ENCODE measurements at places on chromosomes 7 and 10.

DNA sequence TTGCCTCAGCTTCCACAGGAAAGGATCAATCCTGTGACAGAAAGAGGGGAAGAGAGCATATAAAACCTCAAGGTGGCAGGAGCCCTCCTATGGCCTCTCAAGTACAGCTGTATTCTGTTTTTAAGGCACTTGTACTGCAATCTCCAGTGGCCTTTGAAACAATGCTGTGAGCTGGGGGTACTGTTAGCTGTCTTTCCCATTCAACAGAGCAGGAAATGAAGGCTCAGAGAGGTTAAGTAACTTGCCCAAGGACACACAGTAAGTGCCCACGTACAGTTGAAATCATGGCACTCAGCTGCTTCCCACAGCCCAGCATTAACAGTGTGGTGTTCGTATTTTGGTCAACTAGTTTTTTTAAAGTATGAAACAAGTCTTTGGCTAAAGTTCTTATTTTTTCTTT lies 34.0 kb downstream of the DUSP5 start:
- no peak for DNase-seq

GRCh38 chr7:151869968-151870918 lies 6.7 kb downstream of the PRKAG2 start:
- DNase-seq, result no peak

GRCh38 chr10:50316174-50316573 lies 64.9 kb upstream of the ASAH2 start:
- no peak for DNase-seq

DNA sequence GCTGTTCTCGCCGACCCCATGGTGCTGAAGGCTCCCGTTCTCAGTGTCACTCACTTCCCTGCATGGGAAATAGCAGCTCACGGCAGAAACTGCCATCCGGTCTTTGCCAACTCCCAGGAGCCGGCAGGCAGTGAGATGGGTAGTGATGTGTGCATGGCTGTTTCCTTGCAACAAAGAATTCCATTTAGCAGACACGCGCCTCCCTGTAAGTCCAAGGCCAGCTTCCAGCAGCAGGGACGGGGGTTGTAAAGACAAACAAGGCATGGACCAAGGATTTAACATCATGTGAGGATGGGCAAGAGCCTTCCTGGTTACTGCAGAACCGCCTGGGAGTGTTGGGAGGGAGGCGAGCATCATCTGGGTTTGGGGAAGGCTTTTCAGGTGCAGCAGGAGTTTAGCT lies 273.1 kb downstream of the GLRX3 start:
- DNase-seq, result no peak

DNA sequence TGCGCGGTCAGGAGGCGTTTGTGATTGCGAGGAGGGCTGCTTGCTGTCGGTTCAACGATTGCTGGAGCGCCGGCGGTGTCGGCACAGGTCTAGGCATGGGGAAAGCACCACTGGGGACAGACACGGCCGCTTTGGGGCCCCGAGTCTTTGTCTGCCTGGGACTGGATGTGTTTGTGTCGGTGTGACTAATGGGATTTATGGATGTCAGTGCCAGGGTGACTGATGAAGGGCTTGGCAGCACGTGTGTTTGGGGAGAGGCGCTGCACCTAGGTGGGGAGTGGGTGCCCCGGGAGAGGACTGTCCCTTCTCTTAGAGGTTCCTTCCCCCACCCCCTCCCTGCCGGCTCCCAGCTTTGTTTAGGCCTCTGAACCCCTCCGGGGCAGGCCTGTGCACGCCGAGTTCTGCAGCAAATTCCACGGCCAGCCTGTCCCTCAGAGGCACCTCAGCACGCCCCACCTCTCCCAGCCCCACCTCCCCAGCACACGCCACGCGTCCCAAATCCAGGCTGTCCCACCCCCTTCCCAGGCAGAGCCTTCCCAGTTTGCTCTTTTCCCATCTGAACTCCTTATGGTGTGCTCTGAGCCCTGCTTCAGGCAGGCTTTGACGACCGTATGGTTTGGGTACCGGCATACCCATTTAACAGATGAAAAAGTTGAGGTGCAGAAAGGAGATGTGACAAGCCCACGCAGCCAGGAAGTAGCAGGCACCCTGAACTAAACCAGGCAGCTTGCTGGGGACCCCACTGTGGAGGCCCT lies 6.4 kb upstream of the TNRC18 start:
- DNase-seq, result no peak

- no peak for DNase-seq
These were observed 28.9 kb upstream of the DDC start for GRCh38 chr7:50594136-50594535.

- no peak for DNase-seq
These were observed 20.1 kb downstream of the GLCCI1 start for GRCh38 chr7:7988706-7989105.

DNA sequence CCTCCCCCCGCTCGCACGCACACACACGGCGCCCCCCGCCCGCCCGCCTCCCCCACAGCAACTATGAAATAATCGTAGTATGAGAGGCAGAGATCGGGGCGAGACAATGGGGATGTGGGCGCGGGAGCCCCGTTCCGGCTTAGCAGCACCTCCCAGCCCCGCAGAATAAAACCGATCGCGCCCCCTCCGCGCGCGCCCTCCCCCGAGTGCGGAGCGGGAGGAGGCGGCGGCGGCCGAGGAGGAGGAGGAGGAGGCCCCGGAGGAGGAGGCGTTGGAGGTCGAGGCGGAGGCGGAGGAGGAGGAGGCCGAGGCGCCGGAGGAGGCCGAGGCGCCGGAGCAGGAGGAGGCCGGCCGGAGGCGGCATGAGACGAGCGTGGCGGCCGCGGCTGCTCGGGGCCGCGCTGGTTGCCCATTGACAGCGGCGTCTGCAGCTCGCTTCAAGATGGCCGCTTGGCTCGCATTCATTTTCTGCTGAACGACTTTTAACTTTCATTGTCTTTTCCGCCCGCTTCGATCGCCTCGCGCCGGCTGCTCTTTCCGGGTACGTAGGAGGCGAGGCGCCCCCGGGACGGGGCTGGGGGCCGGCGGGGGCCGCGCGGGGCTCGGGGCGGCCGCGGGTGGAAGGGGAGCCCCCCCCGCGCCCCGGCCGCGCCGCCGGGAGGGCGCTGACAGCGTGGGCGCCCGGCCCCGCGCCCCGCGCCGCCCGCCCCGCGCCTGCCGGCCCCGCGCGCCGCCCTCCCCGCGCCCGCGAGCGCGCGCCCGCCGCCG lies 441 bp downstream of the BMI1 start:
- DNase-seq, result no peak

DNA sequence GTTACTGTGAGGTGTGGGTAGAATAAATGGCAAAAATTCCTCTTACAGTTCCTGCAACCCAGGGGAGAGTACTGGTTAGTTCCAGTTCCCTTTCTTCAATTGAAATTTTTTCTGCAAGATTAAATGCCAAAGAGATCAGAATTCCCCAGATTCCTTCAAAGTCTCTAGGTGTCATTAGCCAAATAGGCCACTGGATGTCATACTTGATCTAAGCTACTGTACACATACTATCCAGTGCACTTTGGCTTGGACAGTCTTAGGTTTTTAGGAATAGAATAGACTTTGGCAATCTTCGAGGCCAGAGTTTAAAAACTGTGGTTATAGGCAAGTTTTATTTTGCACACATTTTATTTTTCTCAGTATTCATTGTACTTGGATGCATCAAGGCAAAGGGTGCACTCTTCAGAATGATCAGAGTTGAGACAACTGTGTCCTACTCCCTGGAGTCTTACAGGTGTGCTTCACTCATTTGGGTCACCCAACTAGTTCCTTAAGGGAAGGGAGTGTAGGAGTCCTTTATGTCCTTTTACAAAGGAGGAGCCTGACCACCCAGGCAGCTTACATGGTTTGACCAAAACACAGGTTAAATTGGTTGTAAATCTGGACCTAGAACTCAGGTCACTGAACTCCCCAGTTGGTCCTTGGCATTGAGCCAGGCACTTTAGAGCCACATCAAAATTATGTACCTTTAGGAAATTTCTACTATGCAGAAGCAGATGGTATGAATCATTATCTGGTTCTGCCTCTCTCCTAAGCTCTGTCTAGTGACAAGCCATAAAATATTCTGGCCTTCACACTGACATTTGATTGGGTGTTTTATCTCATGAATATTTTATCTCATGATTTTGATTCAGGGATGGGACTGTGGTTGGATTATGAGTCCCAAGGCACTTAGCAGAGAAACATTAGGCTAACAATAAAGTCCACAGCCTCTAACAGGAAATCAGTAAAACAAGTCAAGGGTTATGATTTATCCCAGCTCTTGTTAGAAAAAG lies 49.5 kb downstream of the ASAH2B start:
- no peak for DNase-seq

DNA sequence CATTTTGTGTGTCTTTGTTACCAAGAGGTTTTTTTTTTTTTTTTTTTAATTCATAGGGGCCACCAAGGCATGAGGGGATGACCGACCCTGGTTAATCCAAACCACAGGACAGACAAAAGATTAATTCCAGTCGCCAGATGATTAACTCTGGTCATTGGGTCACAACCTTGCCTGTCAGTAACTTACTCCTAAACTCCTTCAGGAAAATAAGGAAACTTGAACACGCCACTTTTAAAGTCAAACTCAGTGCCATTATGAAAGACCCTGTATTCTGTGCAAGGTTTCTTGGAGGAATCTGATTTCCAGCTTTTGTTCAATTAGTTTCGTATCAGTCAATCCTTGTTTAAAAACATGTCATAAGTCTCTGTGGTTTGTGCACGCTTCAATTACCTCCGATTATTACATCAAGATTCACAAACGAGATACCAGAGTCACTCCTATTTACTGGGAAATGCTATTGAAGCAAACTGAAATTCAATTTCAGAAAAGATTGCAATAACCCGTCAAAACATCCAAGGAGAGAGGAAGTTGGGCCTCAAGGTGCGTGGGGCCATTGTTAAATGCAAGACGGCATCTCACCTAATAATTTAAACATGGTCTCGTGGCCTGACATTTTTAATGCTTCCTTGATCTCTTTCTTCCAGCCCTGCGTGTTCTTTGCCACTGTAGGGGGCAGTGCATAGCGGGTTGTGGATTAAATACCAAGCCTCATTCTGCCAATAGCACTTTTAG lies 44.0 kb downstream of the NRP1 start:
- DNase-seq, result no peak

GRCh38 chr10:42960491-42960990 lies 116.3 kb upstream of the RET start:
- DNase-seq, result no peak

- DNase-seq, result no peak
These were observed 811 bp upstream of the ARHGAP12 start for GRCh38 chr10:31929261-31930022.

DNA sequence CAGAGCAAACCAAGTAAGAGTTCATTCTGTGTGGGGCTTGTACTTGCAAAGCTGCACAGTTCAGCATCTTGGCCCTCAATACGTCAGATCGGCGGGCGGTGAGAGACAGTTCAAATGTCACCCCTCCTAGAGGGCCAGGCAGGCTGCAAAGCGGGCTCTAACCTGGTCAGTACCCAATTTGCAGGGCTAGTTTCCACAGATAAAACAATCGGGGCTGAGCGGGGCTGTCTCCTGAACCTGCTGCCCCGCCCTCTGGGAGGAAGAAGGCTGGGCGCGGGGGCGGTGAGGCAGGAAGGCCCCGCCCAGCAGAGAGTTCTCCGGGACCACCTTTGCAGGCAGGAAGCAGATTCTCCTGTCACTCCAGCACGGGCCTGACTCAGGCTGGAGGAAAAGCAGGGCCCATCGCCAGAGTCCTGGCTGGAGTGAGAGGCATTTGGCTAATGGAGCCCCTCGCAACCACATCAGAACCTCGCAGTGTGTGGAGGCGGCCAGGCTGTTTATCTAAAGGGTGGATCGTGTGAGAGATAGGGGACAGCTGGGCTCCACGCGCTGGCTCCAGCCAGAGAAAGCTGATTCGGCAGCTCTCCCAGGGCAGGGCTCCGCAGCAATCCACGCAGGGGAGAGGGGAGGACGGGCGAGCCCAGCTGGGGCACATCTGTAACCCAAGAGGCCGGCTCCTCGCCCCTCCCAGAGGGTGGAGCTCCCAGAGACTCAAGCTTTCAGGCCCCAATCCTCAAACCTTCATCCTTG lies 83.1 kb downstream of the SH3PXD2A start:
- DNase-seq, result peak; percentile 44

- no peak for DNase-seq
These were observed 148.1 kb upstream of the ZNF92 start for GRCh38 chr7:65225422-65226006.

DNA sequence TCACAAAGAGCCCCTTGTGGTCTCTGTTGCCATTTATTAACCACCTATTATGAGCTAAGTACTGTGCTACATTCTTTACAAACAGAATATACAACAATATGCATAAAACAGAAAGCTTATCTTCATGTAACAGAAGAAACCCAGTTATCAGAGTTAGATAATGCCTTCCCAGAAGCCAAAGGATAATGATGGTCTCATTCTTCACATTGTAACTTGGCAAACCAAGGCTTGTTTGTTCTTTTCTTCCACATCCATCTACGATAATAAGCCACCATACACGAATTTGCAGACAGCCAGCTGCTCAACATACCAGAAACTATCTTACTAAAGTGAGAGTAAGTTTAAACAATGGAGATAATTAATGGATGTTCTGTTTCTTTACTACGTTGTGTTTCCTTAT lies 127.6 kb downstream of the NEBL start:
- DNase-seq, result no peak

DNA sequence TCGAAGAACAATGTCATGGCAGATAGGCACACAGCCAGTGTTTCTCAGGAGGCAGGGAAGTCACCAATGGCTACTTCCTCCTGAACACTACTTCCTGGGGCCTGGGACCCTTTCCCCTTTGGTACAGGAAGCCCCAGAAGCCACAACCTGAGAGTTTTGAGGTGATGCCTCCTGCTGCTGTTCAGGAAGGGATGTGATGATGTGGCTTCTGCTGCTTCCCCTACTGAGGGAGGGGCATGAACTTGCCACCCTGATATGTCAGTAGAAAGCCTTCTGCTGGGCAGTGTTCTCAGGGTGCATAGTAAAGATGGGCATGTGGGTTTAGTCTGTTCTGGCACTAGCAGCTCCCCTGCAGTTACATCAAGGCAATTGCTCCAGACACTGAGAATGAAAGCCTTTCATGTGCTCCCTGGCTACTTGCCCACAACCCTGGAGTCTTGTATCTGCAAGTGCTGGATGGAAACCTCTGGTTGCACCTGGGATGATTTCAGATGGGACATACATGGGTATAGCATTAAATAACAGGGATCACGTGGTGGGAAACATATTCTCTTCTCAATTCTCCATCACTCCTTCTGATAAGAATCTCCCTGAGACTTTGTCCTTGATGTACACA lies 69.3 kb downstream of the ADRA2A start:
- no peak for DNase-seq

GRCh38 chr10:63780101-63780500 lies 258.9 kb downstream of the REEP3 start:
- no peak for DNase-seq

GRCh38 chr7:39535064-39535463 lies 31.1 kb upstream of the YAE1 start:
- no peak for DNase-seq

DNA sequence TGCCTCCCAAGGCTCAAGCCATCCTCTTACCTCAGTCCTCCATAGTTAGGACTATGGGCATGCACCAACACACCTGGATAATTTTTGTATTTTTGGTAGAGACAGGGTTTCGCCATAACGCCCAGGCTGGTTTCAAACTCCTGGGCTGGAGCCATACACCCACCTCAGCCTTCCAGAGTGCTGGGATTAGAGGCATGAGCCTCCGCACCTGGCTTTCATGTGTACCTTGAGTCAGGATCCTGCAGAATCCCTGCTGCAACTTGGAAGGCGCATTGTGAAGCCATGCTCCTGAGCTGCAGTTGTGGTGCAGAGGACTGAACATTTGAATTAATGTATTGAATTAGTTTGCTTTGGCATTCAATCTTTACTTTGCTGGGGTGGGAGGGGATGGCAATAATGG lies 29.4 kb upstream of the NMT2 start:
- DNase-seq, result no peak
